GF-D8 (cell line): ENCODE measurements at places on chromosomes 5 and 9.

DNA sequence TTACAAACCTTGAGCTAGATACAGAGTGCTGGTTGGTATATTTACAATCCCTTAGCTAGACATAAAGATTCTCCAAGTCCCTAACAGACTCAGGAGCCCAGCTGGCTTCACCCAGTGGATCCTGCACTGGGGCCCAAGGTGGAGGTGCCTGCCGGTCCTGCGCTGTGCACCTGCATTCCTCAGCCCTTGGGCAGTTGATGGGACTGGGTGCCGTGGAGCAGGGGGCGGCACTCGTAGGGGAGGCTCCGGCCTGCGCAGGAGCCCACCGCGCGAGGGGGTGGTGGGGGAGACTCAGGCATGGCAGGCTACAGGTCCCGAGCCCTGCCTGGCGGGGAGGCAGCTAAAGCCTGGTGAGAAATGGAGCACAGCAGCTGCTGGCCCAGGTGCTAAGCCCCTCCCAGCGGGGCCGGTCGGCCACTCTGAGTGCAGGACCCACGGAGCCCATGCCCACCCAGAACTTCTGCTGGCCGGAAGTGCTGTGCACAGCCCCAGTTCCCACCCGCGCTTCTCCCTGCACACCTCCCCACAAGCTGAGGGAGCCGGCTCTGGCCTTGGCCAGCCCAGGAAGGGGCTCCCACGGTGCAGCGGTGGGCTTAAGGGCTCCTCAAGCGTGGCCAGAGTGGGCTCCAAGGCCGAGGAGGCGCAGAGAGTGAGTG lies 1464.7 kb downstream of the EFNA5 start:
- no peak for DNase-seq

GRCh38 chr5:175682664-175683063 lies 24.8 kb downstream of the HRH2 start:
- DNase-seq = no peak

GRCh38 chr5:64100203-64100602 lies 65.4 kb upstream of the RNF180 start:
- no peak for DNase-seq

- DNase-seq = no peak
Measured at GRCh38 chr9:4982721-4983482, 2.2 kb upstream of the JAK2 start.

- DNase-seq = no peak
Measured at GRCh38 chr9:99753436-99753835, 68.2 kb upstream of the NR4A3 start.

DNA sequence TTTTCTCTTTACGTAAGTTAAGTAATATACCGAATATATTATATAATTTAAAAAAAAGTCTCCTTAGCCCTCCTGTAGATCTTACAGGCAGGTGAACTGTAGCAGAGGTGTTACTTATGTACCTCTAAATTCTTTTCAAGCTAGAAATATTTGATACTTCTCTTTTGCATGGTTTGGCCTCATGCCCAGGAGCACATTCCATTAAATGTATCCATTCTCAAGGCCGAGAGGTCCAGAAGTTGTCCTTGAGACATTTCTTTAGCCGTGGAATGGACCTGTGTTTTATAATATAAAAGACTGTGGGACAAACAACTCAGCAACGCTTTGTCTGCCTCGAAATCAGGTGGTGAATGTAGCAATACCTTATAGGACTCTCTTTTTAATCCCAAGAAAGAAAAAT lies 184.5 kb downstream of the TRIO start:
- DNase-seq = no peak

- no peak for DNase-seq
Measured at GRCh38 chr5:91074615-91075014, 308.5 kb downstream of the ARRDC3 start.

DNA sequence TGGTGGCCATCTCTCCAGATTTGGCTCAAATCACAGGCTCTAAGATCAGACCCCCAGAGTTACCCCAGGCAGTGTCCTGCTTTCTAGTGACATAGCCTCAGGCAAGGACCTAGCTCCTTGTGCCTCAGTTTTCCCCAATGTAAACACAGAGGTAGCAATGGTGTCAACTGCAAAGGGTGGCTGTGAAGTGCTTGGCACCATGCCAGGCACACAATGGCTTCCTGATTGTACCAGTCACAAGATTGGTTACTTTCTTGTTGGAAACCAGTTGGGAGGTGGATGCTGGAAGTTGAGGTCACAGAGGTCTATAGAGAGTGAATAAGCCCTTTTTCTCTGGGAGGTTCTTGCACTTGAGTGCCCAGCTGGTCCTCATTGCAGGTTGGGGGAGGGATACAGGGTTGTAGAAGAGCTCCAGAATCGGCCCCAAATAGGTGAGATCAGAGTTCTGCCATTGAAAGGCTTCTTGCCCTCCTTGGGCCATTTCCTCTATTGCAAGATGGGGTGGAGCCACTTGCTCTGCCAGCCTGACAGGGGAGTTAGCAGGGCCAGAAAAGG lies 2.3 kb downstream of the STKLD1 start:
- DNase-seq = no peak

- DNase-seq = no peak
Measured at GRCh38 chr5:75701856-75702255, 15.4 kb downstream of the POC5 start.

DNA sequence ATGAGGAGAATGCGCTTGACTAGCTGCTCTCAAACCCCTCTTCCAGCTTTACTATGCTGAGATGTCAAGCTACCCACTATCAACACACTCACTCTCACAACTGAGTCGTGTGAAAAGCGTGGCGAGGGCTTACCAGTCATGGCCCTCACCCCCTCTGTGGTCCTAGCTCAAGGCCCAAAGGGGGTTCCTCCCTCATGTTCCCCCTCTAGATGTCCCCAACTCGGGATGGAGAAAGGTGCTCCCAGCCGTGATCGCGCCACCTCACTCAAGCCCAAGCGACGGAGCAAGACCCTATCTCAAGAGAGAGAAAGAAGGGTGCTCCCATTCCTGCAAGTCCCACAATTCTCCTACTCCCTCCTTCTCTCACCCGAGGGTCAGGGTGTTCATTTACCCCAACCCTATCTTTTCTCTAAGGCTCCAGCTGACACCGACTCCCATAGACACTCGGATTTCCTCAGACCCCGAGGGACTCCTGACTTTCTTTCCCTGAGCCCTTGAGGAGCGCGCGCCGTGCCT lies 559 bp downstream of the SLC38A9 start:
- DNase-seq = no peak

DNA sequence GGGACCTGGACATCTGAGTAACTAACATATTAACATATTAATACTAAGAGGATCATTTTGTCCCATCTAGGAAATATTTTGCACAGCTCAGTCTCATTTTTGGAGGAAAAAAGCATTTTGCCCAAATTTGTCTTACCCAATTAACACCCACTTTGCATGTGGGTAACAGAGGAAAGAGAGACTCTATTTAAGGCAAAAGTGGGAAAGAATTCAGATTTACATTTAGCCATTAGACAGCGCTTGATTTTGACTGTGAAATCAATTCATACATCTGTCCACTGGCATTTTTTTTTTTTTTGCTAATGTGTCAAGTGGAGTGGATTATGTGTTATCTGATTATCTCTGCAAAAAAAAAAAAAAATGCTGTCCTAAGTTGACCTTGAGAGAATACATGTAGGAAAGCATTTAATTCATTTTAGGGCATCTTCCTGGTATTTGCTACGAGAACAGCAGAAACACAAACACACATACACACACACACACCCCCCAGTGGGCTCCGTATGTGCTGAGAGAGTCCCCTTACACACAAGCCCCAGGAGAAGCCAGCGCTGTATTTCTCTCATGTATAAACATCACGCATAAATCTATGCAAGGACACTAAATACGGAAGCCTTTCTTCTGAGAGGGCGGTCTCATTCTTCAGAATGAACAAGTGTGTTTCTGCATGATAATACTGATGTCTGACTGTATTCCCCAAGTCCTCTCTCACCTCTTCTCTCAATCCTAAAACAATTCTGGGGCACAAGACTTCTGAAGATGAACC lies 202.0 kb upstream of the KLF9 start:
- DNase-seq = no peak

DNA sequence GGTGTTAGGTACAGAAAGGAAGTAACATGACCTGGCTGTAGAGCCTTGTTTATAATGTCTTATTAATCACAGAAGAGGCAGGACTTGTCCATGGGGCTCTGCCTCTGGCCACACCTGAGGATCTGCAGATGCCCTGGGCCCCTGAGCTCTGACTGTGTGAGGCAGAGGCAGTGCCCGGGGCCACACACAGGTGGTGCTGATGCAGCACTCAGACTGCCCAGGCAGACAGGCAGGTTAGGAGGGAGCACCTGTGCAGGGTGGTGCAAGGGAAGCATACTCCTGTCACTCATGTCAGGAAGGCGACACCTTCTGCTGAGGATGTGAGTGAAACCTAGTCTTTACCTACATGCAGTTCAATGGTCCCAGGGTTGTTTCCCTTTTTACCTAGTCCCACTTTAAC lies 88.7 kb downstream of the CFAP90 start:
- DNase-seq = no peak

DNA sequence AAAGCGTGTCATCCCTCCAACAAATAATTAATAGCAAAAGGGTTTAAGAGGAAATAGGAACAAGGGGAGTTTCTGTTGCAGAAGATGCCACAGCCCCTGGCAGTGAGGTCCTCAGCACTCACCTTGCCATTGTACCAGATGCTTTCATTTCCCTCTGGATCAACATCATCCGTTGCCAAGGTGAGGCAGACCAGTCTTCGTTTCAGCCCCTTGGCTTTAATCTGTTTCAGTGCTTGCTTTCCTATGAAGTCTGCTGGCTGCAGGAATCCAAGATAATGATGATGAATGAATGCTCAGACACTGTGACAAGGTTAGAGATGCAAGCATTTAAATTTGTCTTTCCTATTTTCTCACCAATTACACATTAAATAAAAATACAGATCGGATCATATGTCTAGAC lies 20.0 kb upstream of the ARSB start:
- DNase-seq = no peak

GRCh38 chr9:132798817-132799790 lies 79.0 kb downstream of the AK8 start:
- peak; percentile 88 for DNase-seq

DNA sequence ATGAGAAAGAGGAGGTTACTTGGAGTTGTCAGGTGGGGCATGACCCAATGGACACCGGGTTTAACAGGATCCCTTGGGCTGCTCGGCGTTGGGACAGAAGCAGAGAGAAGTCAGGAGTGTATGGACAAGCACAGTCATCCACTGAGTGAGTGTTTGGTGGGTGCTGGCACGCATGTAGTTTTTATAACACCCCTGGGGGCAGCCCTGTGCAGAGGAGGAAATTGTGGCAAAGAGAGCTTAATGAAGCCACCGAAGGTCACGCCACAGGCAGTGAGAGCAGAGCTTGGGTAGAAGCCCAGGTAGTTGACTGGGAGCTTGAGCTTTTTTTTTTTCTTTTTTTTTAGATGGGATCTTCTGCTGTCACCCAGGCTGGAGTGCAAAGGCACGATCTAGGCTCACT lies 43.2 kb upstream of the IER5L start:
- peak; percentile 18 for DNase-seq

GRCh38 chr5:168270476-168270875 lies 21.0 kb upstream of the WWC1 start:
- no peak for DNase-seq

GRCh38 chr9:92525306-92525705 lies 10.5 kb downstream of the ECM2 start:
- no peak for DNase-seq

DNA sequence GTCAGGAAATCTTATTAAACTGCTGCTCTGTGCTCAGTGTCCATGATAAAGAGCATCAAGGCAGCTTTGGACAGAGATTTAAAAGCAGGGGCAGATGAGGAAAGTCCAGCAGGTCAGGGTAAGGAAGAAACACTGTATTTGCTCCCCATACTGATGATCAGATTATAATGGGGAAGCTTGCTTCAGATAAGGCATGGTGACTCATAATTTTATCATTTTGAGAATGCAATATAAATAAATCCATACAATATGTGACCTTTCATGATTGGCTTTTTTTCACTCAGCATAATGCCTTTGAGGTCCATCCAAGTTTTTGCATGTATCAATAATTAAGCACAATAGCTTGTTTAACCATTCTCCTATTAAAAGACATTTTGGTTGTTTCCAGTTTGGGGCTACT lies 48.1 kb upstream of the LHFPL2 start:
- no peak for DNase-seq

DNA sequence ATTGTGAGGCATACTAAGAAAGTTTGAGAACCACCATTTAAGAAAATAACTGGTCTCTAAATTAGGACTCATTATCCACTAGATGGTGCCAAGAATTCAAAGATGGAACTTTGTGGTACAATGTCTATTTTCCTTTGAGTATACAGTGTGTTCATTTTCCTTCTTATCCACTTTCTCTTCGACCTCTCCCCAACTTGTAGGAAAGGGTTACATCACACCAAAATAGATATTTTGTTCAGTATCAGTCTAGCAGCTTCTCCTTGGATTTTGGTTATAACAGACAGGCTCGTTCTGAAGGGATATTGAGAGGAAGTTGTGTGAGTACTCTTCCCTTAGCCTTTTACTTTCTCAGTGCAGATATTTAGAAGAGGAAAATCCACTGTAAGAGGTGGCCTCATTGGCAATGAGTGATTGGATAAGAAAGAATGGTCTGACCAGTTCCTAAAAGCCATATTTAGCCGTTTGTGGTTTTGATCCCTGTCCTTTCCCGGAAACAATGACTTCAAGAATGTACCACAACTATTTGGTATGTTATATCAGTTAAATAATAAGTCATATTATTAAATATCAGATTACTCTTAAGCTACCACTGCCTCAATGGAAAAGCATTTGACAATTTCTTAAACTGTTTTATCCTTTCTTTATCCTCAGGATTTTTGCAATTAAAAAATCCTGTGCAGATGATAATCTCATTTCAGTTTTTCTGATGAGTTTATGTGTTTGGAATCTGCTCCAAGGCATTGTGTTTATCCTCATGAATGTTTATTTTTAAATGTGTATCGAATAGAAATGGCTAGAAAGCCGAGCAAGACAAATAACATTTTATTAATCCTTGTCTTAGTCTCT lies 69.0 kb upstream of the GRAMD2B start:
- no peak for DNase-seq

DNA sequence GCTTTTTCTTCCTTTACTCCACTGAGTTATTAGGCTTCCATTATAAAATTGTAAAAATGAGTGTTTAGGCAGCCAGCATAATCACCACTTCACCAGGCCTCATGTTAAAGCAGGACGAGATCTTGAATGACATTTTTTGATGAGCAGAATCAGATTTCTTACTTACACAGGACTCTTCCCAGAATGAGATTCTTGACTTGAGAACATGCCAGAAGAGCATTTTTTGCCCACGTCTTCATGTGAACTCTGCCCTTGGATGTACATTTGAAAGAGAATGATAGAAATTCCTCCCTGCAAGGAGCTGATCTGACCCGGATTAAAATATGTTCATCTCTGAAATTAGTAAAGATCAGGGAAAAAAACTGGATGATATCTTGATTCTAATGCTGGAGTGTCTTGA lies 212.1 kb upstream of the ADRA1B start:
- DNase-seq = no peak
